GM12878 (cell line): ENCODE measurements at places on chromosomes 3 and 15. TPM values are rescaled to one million over a fixed set of nuclear protein-coding genes. Genes with fewer than 3 reads are reported as not detected.

DNA sequence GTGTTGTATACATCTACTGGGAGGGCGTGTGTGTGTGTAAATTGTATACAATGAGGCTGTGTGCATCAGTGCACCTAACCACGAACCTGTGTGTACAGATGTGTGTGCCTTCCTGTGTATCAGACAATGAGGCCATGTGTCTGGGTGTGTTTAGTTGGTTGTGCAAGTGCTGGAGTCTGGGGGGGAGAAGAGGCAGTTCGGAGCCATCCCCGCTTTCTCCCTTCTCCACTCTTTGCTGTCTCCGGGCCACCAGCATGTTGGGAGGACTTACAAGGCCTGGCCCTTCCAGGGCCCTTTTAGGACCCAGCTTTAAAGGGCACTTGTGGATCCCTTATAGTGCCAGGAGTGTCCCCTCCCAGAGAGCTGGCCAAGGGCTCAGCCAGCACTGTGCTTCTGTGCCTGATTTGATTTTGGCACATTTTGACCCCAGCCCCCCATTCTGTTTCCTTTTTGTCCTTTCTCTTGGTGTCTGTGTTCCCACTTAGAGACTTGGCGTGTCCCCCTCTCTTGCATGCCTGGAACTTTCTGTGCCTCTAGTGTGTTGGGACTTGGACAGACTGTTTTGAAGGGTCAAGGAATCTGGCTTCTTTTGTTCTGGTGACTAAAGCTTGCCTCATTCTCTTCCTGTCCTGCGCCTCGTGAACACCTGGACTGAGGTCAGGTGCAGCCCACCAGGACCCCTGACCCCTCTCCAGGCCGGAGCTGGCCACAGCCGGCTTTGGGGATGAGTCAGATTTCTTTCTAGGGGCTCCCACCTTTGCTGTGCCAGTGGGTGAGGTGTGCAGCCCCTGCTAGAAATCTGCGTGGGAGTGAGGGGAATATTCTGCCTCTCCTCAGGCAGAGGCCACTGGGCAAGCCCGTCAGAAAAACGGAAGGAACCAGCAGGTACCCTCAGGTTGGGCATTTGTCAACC is 1.5 kb downstream of the CTDSPL start:
- no peak for DNase-seq

DNA sequence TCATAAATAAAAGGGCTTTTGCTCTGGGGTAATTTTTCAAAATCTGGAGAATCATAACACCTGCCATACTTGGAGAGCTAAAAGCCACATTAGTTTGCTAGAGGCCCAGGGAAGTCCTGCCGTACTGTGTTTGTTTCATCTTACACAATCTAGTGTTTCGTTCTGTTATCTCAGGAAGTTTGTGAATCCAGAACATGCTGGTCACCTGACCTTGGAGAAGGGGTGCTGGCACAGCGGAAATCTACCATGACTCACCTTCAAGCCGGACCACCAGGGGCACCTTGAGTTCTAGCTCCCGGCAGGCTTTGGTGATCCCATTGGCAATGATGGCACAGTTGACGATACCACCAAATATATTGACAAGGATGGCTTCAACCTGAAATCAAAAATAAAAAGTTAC is 253.9 kb downstream of the SUCLG2 start:
- DNase-seq = no peak

GRCh38 chr15:38068626-38069391 is 134.4 kb downstream of the TMCO5A start:
- peak; percentile 74 for DNase-seq

Gene ANKDD1A
- total RNA-seq = 4.4 and 4.5 TPM in 2 replicates

Gene ZBTB11
- total RNA-seq = 19.2 and 19.7 TPM in 2 replicates

DNA sequence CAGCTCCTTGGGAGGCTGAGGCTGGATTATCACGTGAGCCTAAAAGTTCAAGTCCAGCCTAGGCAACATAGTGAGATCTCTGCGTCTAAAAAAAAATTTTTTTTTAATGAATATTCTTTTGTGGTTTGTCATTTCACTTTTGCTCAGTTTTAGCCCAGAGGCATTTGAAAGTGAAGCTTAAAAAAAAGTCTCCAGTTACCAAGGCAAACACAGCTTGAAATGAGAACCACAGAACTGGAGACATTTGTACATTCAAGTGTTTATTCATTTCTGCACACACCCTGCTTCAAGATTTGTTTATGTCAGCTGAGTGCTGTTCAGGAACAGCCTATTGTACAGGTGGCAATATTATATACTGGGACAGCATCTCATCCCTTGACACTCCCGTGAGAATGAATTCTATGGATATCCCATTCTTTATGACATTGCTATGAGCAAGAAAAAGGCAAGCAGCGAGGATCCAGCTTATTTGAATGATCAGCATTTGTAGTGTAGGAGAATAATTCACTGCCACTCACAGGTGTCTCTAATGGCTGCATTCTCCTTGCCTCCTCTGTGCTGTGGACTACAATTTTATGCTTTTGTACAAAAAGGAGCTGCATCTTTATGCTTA is 444.8 kb upstream of the GRM7 start:
- DNase-seq = no peak

DNA sequence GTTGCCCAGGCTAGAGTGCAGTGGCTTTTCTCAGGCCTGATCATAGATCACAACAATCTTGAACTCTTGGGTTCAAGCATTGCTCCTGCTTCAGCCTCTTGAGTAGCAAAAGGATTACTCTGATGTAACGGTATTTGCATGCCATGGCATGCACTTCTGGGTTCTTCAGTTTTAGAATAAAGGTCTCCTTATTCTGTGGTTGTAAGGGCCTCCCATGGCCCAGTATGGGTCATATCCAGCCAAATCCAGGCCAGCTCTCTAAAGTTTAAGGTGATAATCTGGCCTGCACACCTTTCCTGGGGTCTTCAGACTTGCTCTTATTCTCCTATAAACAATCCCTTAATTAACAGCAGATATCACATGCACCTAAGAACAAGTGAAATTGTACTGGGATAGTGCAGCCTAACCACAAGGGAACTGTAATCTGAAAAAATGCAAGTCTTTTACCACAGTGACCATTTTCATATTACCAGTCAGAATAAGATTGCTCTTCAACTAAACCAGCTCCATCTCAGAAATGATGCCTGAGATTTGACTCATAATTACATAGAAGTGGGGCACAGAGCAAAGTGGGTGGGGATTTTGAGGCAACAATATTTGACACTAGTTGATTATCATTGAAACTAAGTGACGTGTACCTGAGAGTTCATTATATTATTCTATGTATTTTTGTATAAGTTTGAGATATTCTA is 25.4 kb downstream of the COMMD2 start:
- DNase-seq = peak; percentile 40

Gene PRICKLE2
- total RNA-seq = 1.1 and 1.5 TPM in 2 replicates

DNA sequence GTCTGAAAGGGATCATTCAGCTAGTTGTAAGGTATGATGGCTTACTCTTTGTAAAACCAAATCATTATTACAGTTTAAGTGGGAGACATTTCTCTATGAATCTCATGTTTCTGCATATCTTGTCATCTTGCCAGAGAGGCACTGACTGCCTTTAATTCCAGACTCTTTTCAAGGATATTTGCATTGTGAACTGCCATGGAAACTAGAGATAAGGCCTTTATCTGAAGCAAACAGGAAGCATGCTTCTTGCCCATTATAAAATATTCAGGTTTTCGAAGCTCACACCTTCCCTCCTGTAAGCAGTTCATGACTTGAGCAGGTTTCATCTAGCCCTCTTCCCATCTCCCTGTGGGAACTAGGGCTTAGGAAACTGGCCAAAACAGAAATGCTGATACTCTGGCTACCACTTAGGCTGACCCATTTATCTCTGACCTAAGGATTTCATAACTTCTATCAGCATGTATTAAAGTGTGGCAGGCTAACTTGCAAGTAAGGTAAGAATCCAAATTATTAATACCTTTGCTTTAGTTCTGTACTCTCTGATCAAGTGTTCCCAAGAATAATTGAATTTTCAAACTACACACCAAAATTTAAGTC is 326.6 kb upstream of the ALCAM start:
- DNase-seq = no peak

Gene TEX9
- 72.3 and 75.2 TPM in 2 replicates for total RNA-seq

GRCh38 chr3:169299889-169300288 is 363.6 kb downstream of the MECOM start:
- no peak for DNase-seq

- no peak for DNase-seq
These were observed 575.0 kb upstream of the SGO1 start for GRCh38 chr3:20760981-20761380.

Gene WDR93
- not detected in 2 replicates for total RNA-seq

GRCh38 chr15:83204697-83205096 is 2.9 kb downstream of the HDGFL3 start:
- no peak for DNase-seq

GRCh38 chr3:11140030-11140712 is 14.1 kb upstream of the HRH1 start:
- DNase-seq = peak; percentile 61

DNA sequence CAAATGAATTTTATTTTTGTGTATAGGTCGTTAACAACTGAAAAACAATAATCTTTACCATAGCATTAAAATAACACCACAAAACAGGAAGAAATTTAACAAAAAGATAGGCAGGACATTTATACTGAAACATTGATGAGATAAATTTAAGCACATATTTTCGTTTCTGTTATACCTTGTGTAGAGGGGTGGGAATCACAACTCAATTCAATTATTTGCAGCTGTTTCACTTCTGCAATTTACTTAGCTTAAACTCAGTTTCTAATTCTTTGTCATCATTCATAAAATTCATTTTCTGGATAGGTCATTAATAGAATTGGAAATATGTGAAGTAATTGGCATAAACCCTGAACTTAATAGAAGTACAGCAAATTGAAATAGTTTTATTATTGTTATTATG is 42.3 kb downstream of the TP63 start:
- peak; percentile 42 for DNase-seq

DNA sequence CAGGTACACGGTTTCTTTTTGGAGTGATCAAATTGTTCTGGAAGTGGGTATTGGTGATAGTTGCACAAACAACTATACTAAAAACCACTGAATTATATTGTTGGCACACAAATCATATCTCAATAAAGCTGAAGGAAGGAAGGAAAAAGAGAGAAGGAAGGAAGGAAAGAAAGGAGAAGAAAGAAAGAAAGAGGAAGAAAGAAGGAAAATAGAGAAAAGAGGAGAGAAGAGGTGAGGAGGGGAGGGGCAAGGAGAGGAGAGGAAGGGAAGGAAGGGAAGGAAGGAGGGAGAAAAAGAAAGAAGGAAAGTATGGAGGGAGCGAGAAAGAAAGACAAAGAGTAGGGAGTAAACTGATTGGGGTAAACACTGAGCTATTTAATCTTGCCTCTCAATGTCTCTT is 77.9 kb upstream of the TSC22D2 start:
- DNase-seq = no peak

Gene ATP13A4
- total RNA-seq = 1.0 TPM in 2 replicates

DNA sequence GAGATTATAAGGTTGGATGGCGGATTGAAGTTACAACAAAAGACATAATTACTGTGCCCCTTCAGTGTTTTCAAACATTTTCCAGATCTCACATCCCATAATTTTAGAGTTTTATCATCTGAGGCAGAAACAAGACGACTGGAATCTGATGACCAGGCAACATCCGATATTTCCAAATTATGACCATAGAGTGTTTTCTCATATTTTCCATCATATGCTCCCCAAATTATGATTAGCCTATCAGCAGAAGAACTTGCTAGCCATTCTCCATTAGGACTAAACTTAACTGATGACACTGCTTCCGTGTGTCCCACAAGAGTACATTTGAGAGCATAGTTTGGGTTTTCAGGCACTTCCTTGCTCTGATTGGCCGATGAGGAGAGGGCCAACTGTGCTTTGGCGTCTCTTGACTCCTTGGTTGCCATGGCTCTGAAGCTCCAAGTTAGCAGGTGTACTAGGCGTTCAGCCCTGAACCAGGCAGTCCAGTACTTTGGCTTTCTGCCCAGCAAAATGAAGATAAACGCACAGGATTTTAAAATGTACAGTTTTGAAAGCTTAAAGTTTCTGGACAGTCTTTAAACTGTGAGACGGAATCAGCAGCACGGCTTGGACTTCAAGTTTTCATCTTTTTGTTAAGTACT is 638 bp downstream of the WDR5B start:
- peak; percentile 39 for DNase-seq

Gene PYGO1
- total RNA-seq = not detected in 2 replicates

DNA sequence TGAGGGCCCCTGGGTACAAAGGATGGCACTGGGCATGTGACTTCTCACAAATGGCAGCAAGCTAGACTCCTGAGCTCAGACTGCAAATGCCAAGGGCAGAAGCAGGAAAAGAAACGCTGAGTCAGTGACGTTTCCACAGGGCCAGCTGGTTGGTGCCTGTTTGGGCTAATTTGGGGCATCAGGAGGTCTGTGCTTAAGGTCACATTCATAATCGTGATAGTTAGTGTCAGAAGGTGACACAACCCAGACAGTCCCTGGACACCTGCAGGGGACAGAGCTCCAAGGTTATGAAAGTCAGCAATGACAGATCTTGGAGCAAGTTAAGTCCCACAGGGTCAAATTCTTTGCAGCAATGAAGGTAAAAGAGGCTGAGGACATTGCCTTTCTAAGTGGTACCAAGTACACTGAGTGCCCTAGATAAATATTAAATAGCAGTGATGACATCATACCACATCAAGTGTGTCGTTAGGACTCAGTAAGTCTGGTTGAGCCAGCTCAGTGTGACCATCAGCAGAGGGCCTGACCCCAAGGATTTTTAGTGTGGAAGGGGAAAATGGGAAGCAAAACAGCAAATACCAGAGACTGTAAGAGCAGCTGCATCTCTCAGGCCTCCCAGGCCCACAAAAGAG is 556.9 kb upstream of the CFAP20DC start:
- DNase-seq = no peak

- no peak for DNase-seq
These were observed 79.1 kb downstream of the NTRK3 start for GRCh38 chr15:88177451-88177850.

Gene CIDEC
- not detected in 2 replicates for total RNA-seq

DNA sequence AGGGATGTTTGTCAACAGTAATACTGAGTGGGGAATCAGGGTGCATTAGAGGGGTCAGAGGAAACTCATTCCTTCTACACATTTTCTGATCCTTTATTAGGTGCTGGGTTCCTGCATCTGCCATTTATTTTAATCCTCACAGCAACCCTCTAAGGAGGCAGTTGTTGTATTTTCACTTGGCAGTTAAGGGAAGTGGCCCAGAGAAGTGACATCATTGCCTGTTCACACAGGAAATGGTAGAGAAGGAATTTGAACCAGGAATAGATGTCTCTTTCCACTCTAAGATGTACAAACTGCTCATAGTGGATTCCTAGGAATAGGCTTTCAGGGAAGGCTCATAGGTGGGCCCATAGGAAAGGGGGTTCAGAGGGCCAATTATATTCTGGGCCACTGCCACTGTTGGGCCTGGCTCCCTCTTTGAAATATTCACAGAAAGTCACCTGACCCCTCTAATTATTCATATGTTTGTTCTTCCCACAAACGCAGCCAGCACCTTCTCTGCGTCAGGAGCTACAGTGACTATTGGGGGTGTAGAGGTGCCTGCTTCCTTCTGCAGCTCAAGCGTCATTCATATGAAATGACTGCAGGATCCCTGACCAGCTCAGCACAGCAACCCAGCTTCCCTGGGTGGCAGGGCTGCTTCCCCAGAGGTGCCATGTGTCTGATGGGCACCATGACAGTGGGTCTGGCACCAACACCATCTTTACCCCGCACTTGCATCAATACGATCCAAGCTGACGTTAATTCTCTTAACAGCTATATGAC is 163.9 kb upstream of the SMAD3 start:
- DNase-seq = no peak

GRCh38 chr3:144073698-144074097 is 102.1 kb downstream of the DIPK2A start:
- no peak for DNase-seq

GRCh38 chr15:89307046-89307587 is 27.5 kb downstream of the POLG start:
- no peak for DNase-seq

Gene EPHA6
- not detected in 2 replicates for total RNA-seq

Gene IL17RC
- total RNA-seq = 0.37 and 0.44 TPM in 2 replicates

Gene GPR149
- total RNA-seq = not detected in 2 replicates

- DNase-seq = no peak
These were observed 7.8 kb upstream of the RAD18 start for GRCh38 chr3:8970971-8971589.
